ENCODE measurements at places on chromosomes 1 and 21. TPM values are rescaled to one million over a fixed set of nuclear protein-coding genes. Genes with fewer than 3 reads are reported as not detected.

DNA sequence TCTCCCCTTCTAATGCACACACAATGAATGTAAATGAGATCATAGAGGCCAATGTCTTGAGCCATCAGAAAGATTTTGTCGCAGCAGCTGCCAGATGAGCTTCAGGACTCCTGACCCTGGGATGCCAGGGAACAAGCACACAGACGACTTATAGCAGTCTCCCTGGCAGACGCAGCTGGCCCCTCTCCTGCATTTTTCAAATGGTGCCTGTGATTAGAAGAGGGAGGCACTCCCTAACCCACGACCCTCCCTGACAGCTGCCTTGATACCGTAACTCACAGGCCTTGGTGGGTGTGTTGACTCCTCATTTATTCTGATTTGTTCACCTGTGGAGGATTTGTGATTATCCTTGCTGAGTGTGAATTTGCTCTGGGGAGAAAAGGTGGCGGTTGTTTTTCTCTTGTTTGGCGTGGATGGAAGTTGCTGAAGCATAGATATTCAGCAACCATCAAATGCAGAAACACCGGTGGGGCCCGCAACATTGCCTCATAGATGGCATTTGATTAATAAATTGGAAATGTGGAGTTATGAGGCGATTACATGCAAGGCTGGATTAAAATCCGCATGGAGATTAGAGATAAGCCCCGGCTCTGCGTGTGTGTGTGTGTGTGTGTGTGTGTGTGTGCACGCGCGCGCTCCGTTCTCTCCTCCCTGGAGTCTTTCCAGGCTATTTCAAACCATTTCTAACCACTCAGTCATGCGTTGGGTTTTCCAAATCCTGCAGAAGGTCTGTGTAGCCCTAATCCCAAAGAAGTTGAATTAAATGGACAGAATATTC is 2.1 kb upstream of the RD3 start:
- DNase-seq, result no peak

DNA sequence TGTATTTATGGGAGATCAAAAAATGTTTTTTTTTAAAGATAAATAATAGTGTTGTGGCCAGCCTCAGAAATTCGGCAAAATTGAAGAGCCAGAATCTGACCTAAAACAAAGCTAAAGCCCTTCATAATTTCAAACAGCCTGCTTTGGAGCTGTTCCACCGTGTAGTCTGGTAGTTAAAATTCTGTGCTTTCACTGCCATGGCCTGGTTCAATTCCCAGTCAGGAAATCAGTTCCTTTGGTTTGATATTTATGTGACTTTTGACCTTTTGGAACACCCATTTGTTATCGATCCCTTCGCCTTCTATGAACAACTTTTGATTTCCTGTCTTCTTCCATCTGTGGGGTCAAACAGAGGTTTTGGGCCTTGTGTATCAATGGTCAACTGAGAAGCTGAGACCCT is 179.8 kb downstream of the HFM1 start:
- DNase-seq, result no peak

The LMOD1 gene
- not detected for total RNA-seq

DNA sequence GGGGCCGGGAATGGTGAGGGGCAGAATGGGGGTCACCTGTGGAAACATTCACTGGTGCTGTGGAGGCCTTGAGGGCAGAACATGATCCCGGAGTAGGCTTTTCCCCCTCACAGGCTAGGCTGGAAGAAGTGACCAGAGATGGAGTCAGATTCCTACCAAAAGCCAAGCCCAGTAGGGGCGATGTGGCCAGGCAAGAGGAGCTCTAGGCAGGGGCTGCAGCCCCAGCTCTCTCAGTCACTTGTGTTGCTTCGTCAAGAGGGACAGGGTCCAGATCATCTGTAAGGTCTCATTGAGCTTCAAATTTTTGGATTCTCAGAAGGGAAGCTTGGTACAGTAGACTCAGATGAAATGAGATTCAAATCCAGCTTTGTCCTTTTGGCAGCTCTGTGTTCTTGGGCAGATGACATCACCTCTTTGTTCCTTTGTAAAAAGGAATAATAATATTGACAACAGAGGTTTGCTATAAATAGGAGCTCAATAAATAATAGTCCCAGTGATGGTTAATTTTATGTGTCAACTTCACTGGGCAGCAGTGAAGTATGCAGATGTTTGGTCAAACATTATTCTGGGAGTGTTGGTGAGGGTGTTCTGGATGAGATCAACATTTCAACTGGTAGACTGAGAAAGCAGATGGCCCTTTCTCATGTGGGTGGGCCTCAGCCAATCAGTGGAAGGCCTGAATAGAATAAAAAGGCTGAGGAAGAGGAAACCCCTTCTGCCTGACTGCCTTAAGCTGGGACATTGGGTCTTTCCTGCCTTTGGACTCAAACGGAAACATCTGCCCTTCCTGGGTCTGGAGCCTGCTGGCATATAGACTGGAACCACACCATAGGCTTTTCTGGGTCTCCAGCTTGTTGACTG is 324.7 kb upstream of the USP24 start:
- no peak for DNase-seq

DNA sequence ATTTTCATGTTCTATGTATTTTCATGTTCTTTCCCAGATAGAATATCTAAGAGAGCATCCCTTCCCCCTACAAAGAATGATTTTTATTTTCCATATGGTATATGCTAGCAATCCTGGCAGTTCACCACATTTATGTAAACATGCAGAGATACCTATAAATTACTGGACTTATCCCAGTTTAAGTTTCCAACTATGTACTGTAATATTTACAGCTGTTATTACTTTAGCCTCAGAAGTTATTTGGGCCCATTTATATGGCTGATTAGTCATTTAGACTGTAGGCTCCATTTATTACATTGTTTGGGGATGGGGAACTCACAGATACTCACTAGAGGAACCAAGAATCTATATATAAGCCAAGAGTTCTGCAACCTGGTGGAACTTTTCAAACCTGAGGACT is 84.8 kb upstream of the WARS2 start:
- DNase-seq, result no peak

The PFKL gene
- 145 TPM for total RNA-seq

GRCh38 chr1:220123066-220123465 is 29.1 kb downstream of the IARS2 start:
- no peak for DNase-seq

DNA sequence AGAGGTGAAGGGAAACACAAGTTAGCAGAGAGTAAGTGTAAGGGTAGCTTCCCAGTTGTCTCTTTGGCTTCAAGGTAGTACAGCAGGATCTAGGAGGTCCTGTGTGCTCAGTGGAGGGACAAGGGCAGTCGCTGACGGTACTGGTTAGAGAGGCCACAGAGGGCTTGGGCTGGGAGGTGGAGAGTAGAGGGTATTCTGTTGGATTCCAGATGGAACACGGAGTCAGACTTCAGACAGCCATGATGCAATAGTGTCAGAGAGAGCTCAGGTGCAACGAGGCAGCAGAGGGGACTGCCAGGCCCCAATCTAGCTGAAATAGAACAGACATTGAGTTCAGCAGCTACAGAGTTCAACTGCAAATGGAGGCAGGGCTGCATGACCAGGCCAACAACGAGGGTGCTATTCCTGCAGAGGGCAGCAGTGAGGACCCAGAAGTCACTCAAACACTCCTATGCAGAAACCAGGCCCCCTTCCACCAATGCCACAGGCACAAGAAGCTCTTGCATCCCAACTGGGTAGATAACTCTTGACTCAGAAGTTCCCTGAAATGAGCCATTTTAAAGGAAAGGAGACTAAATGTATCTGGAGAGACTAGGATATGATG is 325.0 kb upstream of the ESRRG start:
- no peak for DNase-seq

- DNase-seq, result no peak
Observed at GRCh38 chr21:36499578-36500471, 19.9 kb upstream of the CLDN14 start.

- DNase-seq, result no peak
Observed at GRCh38 chr1:237258871-237259270, 216.9 kb downstream of the RYR2 start.

GRCh38 chr21:44281801-44282200 is 3.9 kb upstream of the AIRE start:
- DNase-seq, result no peak

GRCh38 chr1:4700801-4701200 is 46.4 kb downstream of the AJAP1 start:
- DNase-seq, result no peak

DNA sequence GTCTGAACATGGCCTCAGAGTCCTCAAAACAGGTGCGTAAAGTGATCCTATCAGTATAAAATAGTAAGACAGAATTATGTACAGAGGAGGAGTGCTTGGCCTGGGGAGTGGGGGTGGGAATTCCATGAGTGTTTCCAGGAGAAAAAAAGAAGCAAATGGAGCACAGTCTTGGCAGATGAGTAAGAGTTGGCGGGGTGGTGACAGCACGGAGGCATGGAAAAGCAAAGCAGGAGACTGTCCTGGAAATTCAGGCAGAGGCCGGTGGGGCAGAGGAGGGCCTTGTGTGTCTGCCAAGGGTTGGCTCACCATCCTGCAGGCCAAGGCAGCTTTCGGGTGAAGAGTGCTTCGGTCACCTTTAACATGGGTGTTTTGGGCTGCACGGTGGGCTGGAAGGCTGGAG is 63.4 kb downstream of the OPTC start:
- no peak for DNase-seq

GRCh38 chr1:21335088-21335691 is 44.9 kb upstream of the ECE1 start:
- no peak for DNase-seq

DNA sequence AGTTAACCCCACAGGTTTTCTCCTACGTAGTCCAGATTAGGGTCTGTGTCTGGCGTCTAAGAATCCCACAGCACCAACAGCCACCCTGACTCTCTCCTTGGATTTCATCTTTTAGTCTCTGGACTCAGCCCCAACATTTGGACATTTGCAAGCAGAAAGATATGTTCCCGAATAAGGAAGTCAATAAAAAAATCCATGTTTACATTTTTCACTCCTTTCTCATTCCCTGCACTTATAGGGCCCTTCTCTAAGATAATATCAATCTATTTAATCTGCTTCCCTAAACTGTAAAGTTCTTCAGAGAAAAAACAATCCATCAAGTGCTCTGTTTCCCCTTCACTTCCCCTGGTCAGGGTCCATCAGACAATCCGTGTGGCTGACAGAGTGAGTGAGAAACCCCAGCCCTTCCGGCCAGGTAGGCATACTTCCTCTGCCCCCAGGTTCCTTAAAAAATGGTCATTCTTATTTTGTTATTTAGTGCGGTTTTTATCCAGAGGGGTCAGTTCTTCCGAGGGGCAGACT is 105.9 kb upstream of the CDC42BPA start:
- DNase-seq, result no peak

GRCh38 chr1:39003794-39004193 is 12.7 kb downstream of the AKIRIN1 start:
- no peak for DNase-seq

DNA sequence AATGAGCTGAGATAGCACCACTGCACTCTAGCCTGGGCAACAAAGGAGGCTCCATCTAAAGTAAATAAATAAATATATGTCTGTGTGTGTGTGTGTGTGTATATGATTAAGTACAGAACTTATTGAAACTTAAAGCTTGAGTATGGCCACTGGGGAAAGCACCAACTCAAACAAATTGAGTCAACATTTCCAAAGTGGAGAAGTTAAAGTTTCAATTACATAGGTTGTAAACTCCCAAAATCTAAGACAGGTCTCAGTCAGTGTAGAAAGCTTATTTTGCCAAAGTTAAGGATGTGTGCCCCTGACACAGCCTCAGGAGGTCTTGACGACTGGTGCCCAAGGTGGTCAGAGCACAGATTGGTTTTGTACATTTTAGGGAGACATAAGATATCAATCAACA is 458.9 kb upstream of the RGS18 start:
- no peak for DNase-seq

GRCh38 chr1:15958111-15958510 is 17.8 kb downstream of the ZBTB17 start:
- DNase-seq, result no peak

DNA sequence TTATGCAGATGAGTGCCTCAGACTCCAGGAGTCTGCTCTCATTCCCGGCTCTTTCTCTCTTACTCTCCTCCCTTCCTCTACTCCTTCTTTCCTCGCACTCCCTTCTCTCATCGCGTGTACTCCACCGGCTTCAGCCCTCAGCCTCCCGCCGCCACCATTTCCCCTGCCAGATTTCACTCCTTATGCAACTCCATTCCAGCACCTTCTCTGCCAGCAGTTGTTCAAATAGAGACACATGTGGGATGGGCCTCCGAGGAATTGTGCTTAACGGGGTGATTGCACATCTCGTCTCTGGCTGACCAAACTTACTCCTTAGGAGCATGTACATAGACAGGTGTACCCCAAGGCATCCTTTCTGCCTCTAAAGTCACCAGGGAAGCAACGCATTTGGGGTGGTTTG is 2.1 kb downstream of the CNTN2 start:
- no peak for DNase-seq

The OR6N1 gene
- total RNA-seq, result not detected

DNA sequence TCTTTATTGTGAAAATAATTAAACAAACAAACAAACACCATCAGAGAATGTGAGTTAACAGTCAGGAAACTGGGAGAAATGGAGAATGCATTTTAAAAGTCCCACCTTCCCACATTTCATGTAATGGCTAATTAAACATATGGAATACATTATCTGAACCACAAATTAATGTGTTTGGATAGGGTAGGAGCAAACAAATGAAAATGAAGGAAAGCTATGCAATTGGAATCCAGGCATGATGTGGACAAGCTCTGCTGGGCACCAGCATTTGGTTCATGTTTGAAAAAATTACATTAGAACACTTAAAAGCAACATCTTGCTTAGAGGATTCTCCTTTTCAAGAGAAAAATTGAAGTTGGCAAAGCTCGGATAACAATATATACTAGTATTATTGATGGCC is 628.1 kb downstream of the LMO4 start:
- no peak for DNase-seq

DNA sequence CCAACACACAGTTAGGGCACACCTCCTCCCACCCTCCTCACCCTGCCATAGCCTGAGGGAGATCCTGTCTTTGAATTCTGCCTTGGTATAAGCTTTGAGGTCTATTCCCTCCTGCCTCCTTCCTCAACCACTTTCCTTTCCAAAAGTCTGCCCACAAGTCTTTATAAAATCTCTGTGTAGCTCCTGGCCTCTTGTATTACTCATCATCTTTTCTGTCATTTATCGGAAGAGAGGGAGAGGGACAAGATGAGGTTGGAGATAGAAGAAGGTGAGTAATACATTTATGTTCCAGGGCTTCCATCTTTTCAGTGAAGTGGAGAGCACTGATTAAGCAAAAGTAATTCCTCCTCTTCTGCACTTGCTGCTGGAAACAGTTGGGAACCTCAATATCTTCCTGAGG is 30.5 kb upstream of the EFCAB14 start:
- DNase-seq, result no peak
